ENCODE measurements at places on chromosomes 16 and 17. TPM values are rescaled to one million over a fixed set of nuclear protein-coding genes. Genes with fewer than 3 reads are reported as not detected.

DNA sequence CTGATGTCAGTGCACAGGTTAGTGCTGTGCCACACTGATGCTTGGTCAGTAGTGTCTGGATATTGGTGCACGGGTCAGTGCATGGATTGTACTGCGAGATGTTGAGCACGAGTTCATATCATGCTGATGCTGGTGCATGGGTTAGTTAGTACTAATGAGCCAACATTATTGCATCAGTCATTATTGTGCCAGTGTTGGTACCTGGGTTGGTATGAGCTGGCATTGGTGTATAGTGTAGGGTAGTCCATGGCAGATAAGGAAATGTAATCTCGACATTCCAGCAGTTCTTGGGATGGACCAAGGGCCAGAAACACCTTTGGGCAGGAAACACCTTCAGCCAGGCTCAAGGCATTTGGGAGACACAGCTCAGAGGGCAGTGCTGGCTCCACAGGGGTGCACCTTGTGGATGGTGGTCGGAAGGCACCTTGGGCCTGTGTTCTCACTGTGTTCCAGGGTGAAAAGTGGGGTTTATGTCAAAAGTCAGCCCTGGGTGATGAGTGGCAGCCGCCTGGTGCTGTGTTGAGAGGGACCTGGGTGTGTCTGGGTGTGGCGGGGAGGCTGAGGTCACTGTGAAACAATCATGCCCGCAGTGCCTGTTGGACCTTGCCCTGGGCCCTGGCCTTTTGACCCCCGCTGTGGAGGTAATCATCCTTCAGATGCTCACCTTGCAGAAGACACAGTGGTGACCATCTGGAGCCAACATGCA is 100.7 kb upstream of the ZNF469 start:
- DNase-seq, result no peak

GRCh38 chr17:48835971-48836370 is 5.1 kb downstream of the CALCOCO2 start:
- no peak for DNase-seq

- no peak for DNase-seq
These were observed 50.2 kb downstream of the CDK5R1 start for GRCh38 chr17:32536736-32537643.

GRCh38 chr16:78605548-78606101 is 506.2 kb downstream of the WWOX start:
- no peak for DNase-seq

DCAKD gene
- total RNA-seq, result 24.2 TPM
